Stimulated activated CD4-positive, alpha-beta T cell treated with anti-CD3 and anti-CD28 coated beads, Interleukin-15, amount 100 ng/mL, for 48 hours (primary cell): ENCODE measurements at places on chromosomes 12 and 14.

DNA sequence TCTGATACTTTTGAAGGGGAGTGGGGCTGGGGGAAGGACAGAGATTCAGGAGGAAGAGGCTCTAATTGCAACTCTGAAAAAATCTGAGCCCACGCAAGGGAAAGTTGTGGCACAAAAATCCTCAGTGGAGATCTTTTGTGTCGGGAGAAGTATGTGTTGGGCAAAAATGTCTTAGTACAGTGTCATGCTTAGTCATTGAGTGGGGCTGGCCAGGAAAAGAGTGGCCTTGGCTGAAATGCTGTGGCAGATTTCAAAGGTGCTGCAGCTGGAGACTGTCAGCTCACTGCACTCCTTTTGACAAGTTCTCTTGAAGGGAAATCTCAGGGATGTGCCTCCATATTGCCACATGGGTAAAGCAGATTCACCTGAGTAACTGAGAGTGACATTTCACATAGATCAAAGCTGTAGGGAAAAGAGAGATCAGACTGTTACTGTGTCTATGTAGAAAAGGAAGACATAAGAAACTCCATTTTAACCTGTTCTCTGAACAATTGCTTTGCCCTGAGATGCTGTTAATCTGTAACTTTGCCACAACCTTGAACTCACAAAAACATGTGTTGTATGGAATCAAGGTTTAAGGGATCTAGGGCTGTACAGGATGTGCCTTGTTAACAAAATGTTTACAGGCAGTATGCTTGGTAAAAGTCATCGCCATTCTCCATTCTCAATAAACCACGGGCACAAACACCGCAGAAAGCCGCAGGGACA, 36.0 kb upstream of the GLIPR1 start:
- DNase-seq, result no peak

DNA sequence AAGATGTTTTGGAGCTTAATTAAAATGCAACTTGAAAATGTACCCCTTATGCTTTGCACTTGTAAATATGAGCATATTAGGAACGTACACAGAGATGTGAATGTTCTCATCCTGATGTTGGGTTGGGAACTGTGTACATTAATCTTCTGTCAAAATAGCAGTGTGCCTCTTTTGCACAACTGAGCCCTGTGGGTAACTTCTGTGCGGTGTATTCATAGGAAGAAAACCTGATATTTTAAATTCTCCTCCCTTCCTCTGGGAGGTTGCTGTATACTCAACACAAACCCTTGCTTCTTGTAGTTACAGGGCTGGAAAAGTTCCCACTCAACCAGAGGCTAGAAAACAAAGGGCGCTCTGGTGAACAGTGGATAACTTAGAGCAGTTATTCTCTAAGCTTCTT, 18.7 kb downstream of the PTHLH start:
- DNase-seq, result no peak

- no peak for DNase-seq
Observed at GRCh38 chr12:41950455-41950854, 194.2 kb downstream of the GXYLT1 start.

GRCh38 chr12:93191423-93191822, 186.3 kb upstream of the NUDT4 start:
- DNase-seq, result no peak

DNA sequence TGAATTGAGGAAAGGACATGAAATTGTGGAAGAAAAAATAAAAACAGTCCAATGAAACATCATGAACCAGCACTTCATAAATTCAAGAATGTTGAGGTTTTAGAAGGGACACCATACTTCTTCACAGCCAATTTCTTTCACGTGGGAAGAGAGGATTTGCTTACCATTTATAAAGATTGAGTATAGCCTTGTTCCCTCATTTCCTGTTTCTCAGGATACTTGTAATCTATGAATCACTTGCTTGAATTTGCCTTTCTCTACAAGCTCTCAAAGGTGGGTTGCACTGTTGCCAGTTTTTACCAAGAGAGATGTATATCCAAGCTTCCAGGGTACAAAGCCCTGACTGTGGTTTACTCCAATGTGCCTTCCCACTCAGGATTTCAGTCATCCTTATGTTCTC, 116.1 kb downstream of the DUSP6 start:
- no peak for DNase-seq

- no peak for DNase-seq
Observed at GRCh38 chr14:85426068-85426935, 103.6 kb upstream of the FLRT2 start.

DNA sequence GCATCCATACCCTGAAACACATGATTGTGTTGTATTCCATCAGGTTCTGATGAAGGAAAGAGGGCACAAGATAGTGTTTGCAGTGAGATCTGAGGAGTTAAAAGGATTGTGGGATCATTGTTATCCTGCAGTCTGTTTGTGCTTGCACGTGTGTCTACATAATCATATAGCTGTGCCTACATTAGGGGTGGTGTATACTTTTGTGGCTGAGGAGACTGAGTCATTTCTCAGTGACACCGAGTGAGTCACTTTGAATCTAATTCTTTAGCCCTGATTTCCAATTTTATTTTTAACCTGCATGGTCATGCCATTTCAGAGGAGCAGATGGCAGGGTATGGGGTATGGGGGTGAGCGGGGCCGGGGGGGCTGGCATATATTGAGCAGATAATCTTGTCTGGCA, 133.2 kb downstream of the ANO4 start:
- DNase-seq, result no peak

DNA sequence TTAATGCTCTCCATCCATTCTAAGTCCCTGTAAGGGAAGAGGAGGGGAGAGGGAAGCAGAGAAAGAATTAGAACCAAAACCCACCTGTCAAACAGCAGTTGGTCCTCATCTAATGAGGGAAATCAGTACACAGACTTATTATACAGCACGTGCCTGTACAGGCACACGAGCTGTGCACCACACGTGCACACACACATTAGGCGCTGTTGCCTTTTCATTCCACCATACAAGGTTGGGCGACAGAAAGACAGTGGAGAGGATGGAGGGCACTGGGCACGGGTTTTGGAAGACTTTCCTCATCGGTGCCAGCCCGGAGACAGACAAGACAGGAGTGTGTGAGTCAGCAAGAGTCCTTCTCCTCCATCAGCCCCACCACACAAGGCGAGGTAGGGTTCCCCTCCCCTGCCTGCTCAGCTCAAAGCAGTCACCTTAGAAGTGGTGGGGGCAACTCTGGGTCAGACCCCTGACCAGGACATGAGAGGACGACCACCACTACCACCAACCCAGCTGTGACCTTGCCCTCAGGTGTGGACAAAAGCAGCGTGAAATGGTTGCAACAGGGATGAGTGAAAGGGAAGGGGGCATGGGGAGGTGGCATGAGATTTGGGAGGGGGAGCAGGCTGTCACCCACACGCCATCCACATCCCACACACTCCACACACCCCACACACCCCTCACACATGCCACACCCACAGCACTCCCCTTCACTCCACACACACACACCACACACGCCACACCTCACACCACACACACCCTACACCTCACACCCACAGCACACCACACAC, 80.7 kb downstream of the ACTN1 start:
- no peak for DNase-seq

DNA sequence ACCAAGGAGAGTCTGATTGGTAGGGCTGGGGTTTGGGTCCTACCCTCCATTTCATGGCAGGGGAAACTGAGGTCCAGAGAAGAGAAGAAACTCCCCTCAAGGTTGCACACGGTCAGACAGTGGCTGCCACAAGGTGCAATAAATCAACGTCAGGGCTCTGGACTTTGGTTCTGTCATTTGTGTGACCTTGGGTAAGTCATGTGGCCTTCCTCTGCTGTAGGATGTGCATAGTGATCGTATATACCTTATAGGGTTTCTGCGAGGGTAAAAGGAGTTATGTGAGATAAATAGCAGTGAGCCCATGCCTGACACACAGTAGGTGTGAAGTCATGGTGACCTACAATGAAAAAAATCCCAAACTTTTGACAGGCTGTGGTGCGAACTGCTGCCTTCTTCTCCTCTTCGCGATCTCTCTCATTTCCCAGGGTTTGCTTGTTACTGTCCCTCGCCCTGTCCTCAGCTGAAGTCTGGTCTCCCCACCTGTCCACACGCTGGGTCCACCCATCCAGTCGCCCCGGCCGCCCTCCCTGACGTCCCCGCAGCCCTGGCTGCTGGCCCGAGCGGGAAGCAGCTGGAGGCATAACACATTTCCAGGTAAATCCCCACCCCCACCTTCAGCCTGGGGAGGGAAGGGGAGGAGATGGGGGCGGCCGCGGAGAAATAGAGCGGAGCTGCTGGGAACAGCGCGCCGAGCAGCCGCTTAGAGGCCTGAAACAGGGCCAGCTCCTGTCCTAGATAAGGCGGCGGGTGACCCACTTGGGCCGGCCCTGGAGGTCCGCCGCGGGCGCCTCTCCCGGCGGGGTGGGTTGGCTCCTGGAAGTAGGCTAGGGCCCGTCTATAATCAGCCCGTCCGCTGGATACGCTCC, 1.8 kb upstream of the FAM222A start:
- DNase-seq, result no peak
